Posterior cingulate gyrus (tissue), 11 donors: ENCODE measurements at places on chromosomes 12 and 14.

DNA sequence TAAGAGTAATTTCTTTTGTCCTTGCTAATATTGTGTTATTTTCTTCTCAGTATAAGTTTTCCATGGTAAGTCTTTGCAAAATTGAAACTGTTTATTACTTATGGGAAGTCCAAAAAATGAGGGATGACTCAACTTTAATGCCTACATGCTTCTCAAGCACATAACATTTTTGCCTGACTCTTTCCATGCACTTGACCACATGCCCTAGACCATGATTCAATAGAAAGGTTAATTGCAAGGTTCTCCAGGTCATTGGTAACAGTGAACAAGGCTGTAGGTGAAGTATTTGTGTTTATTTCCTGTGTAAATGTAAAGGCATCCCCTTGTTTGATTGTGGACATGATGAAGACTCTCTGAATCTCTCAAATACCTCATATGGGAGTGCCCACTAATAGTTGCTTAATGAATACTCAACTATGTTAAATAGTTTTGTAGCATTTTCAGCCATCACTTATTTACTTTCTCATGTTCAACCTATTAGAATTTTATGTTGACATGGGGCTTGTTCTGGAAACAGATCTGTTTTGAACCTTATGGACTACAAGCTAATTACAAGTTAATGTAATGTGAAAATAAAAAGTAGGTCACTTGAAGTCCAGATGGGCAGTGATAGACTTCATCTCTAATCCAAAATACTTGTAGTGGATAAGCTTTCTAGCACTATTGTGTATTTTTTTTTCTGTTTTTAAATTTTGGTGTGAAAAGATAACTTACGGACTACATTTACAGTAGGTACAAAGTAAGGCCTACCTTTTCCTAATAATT is 131.7 kb downstream of the TMTC2 start:
- no peak for DNase-seq

- DNase-seq = no peak
Measured at GRCh38 chr12:113472191-113473121, 785 bp upstream of the LHX5 start.

DNA sequence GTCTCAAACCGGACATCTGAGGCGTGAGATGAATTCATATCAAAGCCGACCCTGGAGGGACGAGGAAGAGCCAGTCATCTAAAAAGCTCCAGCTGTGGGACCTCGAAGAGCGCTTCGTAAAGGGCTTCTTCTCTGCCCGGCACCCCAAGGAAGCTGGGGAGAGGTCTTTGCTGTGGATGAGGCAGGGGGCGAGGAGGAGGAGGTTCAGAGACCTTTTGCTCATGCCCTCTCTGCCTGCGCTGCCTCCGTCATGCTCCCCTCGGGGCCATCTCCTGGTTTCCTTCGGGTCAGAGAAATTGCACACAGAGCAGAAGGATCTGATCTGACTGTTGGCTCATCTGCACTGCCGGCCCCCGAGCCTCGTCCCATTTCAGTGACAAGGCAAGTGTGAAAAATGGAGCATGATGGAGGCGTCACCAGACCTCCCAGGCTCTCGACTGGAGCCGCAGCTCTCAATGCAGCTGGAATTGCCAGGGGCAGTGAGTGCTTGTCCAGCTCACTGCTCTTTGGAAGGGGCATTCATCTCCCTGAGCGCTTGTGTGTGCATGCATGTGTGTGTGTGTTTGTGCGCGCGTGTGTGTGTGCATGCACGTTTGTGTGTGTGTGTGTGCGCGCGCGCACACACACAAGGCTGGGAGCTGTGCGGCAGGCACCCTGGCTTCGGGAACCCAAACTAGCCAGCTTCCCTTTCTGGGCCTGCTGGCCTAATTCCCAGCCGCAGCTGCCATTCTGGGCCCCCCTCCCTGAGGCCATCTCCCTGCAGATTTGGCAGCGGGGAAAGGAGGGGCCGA is 9.2 kb downstream of the CABP1 start:
- no peak for DNase-seq

DNA sequence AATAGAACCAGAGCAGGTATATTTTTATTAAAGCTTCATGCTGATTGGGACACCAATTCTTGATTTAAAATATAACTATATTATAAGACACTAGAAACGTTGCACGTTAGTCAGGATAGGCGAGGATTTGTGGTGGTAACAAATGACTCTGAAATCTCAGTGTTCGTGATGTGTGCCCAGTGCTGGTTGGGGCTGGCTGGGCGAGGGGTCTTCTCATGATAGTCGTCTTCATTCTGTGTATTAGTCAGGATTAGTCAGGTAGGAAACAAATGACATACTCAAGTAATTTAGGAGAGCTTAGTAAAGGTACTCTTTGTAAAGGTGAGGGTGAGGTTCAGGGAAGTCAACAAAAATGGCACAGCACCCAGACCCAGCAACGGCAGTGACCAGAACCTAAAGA is 73.9 kb upstream of the HIF1A start:
- DNase-seq = no peak

DNA sequence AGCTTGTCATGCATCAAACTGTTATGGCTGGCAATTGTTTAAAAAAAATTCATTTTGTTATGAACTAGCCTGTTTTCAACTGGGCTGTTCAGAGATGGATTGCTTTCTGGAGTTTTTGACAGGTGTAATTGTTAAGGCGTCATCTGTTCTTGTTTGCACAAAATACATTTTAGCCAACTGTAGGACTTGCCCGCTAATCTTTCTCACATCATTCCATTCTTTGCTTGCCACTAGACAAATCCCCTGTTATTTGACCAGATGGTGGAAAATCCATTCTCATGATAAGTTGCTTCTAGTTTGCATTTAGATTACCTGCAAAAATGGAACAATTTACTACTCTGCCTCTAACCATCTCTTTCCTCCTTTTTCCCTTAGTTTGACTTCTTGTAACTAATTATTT is 114.3 kb downstream of the NPAS3 start:
- DNase-seq = no peak

GRCh38 chr12:6532927-6533652 is 1.2 kb upstream of the GAPDH start:
- DNase-seq = peak; percentile 92

DNA sequence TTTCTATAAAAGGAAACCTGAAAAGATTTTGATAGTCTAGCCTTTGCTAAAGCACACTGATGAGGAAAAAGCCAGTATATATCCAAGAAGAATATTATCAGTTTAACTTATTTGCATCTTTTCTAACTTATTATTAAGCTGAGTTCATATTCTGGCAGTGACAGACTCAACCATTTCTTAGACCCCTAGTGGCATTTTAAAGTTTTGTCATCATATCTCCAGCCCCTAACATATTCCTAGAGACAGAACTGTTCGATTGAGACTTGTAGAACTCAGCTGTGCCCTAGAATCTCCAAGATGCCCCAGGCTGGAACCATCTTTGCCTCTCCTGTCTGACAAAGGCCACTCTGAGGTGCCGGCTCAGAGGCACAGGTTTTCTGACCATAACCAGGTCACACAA is 365.6 kb downstream of the NELL2 start:
- no peak for DNase-seq

- no peak for DNase-seq
Measured at GRCh38 chr12:107478881-107479280, 206.7 kb upstream of the PWP1 start.

DNA sequence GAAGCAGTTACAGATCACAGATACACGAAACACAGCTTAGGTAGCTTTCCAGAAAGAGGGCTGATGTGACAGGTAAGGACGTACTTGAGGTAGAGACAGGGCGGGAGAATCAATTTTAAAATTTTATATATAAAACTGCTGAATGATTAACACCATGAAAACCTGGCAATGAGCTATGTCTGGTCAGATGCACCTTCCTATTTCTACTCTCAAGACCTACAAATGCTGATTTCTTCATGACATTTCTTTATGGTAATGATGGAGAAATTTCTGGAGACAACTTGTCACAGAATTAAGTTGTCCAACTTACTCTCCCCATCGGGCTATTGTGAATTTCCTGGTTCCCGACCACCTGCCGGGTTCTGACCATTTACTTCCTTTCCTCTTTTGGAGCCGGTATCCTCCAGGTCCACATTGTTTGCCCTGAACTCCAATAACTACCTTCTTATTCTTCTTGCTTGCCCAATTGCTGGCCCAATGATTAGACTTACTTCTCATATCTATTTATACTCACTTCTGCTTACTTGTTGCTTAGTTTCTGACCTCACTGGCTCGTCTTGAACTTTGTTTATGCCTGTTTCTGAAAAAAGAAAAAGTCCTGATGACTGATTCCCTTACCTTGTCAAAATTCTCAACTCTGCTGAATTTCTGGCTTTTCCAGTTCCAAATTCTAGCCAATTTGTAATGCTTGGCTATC is 12.8 kb upstream of the ATP2B1 start:
- no peak for DNase-seq

DNA sequence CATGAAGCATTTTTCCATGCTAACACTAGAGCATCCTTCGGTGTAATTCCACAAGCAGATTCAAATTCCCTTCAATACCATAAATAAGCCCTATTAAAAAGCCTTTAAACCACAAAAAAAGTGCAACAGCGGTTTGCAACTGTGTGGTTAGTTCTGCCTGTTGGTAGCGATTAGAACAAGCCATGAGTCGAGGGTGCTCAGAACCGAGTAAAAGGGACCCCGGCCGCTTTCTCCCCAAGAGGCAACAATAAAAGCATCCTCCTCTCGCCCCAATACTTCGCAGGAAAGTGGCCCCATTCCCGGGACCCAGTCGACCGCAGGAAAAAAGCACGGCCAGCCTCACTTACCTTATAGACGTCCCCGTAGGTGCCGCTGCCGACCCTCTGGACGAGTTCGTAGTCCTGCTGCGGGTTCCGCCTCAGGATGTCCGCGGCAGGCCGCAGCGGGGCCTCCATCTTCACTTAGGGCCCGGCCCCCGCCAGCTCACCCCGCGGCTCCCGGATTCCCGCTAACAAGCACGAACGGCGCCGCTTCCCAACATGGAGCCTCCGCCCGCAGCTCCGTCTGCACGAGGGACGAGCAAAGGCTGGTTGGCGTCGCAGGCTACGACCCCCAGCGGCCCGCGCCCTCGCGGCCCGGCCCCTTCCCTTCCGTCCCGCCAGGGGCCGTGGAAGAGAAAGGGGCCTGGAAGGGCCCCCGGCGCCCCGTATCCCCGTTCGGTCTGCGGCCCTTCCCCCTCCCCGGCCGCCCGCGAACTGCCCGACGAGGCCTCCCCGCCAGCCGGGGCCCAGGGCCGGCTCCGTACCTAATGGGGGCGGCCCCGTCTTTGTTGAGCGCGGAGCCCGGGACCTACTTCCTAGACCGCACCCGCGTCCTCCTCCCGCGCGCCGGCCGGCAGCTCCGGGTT is 521 bp downstream of the MAP4K5 start:
- DNase-seq = peak; percentile 59

DNA sequence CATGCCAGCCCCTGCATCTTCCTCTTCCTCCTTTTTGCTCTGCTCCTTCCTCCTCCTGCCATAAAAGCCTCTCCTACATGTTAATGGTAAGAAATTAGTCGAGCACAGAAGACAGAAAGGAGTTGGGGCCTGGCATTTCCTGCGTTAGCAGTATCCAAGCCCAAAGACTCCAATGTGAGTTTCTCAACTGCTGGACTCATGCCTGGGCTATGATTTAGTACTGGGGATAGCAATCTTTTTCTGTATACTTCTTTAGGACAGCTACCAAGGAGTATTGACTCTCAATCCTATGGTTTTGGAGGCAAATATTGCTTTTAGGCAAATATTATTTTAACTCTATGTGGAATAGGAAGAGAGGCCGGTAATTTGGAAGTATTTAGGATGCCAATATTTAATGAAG is 18.0 kb upstream of the SLC38A4 start:
- no peak for DNase-seq

DNA sequence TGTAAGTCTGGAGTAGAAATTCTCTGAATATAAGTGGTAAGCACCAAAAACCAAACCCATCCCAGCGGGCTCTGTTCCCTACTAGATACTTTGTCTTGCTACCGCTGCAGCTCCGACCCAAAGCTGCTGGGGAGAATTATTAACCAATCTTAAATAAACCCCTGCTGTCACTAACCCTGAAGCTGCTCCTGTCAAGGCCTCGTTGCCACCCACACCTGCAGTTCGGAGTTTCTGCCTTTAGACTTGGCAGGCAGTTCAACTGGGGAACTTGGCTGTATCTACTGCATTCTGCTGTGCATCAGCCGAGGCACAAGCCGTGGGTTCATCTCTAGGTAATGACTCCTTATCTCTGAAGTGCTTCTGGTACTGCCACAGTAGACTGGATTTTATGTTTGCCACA is 55.5 kb downstream of the PPM1A start:
- no peak for DNase-seq

GRCh38 chr12:132131952-132132351 is 12.2 kb downstream of the DDX51 start:
- no peak for DNase-seq

GRCh38 chr14:66238969-66239368 is 247.2 kb upstream of the CCDC196 start:
- no peak for DNase-seq

- DNase-seq = no peak
Measured at GRCh38 chr12:14773685-14774073, 29.6 kb downstream of the WBP11 start.

- DNase-seq = no peak
Measured at GRCh38 chr14:103001651-103002396, 55.5 kb downstream of the CDC42BPB start.

DNA sequence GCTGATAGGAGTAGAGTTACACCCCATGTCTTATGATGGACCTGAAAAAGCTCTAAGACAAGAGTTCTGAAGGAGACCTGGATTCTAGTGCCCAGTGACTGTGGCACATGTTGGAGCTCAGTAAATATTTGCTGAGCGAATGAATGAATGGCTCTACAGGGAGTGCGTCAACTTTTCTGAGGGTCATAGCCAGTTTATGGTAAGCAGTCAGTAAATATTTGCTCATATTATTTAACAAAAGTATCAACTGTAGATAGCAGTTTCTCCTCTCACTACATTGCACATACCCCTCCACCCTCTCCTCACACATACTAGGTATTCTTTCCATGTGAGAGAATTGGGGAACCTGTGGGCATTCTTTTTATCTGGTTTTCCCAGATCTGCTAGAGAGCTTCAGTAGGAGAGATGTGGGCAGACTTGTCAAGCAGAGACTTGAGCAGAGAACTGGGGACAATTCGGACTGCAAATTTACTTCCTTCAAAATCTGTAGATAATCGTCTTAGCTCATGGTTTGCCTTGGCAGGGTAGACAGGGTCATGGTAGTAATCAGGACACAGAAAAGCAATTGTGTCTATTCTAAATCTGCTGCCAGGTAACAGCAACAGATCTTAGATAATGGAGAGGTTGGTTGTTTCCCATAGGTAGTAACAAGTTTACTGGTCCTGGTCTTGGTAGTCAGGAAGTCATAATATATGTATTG is 5.7 kb downstream of the SLC4A8 start:
- DNase-seq = no peak

GRCh38 chr12:69101505-69101904 is 137.9 kb upstream of the CPSF6 start:
- DNase-seq = no peak

DNA sequence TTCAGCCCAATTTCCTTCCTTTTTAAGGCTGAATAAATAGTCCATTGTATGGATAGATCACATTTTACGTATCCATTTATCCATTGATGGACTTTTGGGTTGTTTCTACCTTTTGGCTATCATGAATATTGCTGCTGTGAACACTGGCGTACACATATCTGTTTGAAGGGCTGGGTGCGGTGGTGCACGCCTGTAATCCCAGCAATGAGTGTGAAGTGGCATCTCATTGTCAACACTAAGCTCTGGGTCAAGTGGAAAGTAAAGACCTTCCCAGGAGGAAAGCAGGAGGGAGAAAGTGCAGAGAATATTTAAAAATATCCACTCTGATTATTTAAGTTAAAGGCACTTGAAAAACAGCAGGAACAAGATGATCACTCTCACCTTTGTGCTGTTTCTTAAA is 11.7 kb upstream of the PLA2G1B start:
- DNase-seq = no peak

- DNase-seq = no peak
Measured at GRCh38 chr12:108315486-108316105, 23.5 kb downstream of the CMKLR1 start.
